ENCODE measurements at places on chromosomes 12 and 14.

DNA sequence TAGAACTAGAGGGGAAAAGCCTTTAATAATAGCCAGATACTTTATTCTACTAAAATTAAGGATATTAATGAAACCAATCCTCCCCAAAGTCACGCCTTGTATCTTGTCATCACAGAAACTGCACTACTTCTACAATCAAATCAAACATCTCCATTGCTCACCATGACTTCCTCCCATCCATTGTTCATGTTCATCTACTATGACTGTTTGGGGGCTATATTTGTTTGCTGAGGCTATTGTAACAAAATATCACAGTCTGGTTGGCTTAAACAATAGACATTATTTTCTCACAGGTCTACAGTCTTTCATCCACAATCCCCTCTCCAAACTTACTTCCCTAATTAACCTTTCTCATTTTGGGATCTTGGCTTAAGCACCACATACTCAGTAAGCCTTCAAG, 193.6 kb upstream of the FSCB start:
- DNase-seq: no peak

DNA sequence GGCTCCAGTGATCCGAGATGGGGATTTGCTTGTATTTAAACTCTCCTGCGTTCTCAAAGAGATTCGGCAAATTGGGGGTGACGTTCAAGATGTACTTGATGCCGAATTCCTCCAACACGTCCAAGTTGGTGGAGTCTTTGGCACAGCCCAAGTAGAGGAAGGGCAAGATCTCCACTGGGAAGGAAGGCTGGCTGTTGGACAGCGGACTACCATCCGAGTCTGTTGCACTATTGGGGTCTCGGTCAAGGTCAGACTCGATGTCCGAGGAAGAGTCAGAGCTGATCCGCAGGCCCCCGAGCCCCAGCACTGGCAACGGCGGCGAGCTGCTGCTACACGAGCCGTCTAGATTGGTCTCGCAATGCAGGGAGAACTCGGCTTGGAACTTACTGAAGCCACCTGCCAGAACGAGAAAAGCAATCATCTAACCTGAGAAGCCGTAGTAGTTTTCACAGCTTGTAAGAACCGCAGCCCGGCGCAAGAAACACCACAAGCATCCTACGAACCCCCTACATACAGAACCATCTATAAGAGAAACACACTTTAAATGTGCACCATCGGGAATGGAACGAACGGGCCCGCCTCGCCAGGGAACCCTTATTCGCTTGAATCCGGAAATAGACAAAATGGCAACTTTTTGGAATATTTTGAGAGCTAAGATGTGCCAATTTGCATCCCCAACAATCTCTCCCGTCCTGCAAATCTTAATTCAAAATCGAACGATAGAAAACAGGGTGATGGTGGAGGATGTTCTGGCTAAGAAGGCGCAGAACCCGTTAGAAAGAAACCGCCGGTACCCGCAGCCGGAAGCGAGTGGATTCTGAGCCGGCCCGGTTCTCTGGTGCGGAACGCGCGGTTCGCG, 1.4 kb downstream of the DUSP6 start:
- DNase-seq: no peak

- DNase-seq: no peak
Measured at GRCh38 chr14:97641827-97642226, 844.6 kb downstream of the VRK1 start.

- peak; percentile 38 for DNase-seq
Measured at GRCh38 chr12:46786774-46787173, 39.0 kb downstream of the SLC38A4 start.

DNA sequence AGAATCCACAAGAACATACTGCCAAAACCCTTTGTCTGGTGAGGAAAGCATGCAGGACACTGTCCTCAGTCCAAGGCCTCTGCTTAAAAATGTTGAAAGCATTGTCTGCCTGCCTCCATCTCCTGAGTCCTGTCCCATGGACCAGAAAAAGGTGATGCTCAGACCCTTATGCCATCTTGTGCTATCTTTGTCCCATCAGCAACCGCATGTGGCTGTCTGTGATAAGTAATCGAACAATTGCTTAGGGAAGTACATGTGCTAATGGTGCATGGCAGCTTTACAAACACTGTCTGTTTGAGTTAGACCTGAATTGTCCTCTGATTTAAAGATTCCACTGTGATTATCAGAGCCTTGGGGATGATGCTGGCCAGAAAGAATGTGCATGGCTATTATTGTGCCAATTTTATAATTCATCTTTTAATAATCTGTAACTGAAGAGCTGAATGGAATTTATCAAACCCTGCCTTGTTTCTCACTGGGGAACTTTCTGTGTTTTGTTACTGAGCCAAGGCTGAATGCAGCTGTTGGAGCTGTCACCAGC, 177.5 kb downstream of the DACT1 start:
- DNase-seq: no peak

GRCh38 chr12:84813780-84814663, 98.6 kb downstream of the SLC6A15 start:
- DNase-seq: no peak

DNA sequence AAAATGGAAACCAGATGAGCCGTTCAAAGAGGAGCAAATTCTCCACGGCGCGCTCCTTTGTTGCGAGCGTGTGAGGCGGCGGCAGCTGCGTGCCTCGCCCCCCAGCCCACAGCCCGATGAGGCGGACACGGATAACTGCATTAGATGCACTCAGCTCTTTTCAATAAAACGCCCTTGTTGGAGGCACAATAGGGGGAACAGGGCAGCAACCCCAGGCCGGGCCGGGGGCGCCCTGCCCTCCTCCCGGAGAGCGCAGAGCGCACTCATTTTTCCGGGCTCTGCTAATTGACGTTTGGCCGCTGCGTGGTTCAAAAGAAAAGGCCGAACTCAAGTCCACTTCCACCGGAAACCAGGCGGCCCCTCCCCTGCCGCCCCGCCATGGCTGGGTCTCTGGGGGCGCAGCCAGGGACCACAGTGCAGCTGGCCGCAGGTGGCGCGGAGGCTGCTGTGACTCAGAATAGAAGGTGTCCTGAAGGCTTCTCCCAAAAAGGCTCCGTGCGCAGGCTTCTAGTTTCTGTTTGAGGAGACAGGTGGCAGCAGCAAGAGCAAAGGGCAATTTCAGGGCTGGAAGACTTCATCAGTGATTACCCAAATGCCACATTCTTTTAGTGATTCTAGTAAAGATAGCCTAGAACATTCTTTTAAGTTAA, 29.0 kb upstream of the SMOC1 start:
- DNase-seq: no peak

DNA sequence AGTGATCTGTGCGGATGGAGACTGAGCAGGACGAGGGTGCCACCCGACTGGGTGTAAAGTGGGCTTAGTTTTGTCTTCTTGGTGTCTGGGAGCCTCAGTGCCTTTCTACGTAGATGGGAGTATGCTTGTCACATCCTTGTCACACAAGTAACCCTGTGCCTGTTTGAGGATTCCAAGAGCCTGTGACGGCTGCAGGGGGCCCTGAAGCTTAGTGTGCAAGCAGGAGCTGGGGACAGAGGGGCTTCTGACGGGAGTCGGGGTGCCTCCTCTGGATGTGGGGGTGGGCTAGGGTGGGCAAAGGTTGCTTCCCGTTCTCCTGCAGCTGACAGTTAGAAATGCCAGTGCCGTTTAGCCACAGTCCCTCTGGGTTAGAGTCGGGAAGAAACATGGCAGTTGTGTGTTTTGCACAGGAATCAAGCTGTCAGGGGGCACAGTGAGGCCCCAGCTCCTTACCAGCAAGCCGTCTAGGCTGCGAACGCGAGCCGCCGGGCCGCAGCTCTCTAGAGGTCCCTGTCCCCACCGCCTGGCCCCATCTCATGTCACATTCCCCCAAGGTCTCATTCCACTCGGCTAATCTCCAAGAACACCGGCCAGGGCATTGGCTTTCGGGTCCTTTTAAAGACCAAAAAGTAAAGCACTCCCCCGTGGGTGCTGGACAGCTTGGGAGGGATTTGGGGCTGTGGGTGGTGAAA, 7.0 kb downstream of the RTL1 start:
- no peak for DNase-seq

GRCh38 chr14:55255979-55256378, 15.2 kb upstream of the FBXO34 start:
- DNase-seq: no peak

- no peak for DNase-seq
Measured at GRCh38 chr12:63079791-63080502, 71.1 kb downstream of the AVPR1A start.

DNA sequence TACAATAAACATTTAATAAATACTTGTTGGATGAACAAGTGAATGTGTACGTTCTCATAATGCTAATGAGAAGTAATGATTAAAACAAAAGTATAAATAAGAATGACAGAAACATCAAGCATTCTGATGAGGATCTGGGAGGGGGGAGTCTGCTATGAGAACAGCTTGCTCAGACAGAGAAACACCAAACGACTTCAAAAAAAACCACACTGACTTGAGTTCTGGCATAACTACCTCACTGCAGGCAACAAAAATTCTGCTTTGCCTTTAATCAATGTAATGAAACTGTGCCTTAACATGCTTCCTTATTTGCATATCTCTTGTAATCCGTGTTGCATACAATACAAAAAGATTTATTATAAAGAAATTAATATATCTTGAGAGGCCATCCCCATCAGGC, 295.3 kb upstream of the GARIN6 start:
- DNase-seq: no peak

- DNase-seq: no peak
Measured at GRCh38 chr14:90398841-90399540, 2.2 kb downstream of the CALM1 start.

GRCh38 chr12:92145481-92145730, 240 bp downstream of the BTG1 start:
- DNase-seq: no peak

- DNase-seq: no peak
Measured at GRCh38 chr14:88825078-88825458, 617 bp downstream of the TTC8 start.

All from AG09319 (cell line).